Stimulated activated CD8-positive, alpha-beta memory T cell treated with anti-CD3 and anti-CD28 coated beads, Interleukin-4, amount 100 ng/mL, for 48 hours (primary cell): ENCODE measurements at places on chromosomes 4 and X.

- no peak for DNase-seq
Measured at GRCh38 chr4:124703154-124703553, 9.4 kb downstream of the ANKRD50 start.

GRCh38 chr4:1208266-1208961 lies 36.0 kb upstream of the SPON2 start:
- DNase-seq: no peak

DNA sequence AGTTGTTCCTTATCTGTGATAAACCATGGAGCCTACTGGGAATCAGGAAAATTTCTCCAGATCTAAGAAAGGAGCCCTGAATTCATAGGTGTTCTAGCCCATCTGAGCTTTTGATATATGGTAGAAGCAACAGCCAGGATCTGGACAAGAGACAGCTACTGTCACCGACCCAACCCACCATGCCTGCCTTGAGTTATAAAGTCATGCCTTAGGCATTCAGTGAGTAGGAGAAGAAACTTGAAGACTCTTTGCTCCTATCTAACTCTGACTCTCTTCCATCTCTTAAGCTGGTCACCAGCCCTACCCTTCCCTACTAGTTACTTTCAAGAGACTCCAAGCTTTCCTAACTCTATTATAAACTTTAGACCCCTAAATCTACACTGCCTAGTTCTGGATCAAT lies 83.9 kb upstream of the FAM9B start:
- no peak for DNase-seq

DNA sequence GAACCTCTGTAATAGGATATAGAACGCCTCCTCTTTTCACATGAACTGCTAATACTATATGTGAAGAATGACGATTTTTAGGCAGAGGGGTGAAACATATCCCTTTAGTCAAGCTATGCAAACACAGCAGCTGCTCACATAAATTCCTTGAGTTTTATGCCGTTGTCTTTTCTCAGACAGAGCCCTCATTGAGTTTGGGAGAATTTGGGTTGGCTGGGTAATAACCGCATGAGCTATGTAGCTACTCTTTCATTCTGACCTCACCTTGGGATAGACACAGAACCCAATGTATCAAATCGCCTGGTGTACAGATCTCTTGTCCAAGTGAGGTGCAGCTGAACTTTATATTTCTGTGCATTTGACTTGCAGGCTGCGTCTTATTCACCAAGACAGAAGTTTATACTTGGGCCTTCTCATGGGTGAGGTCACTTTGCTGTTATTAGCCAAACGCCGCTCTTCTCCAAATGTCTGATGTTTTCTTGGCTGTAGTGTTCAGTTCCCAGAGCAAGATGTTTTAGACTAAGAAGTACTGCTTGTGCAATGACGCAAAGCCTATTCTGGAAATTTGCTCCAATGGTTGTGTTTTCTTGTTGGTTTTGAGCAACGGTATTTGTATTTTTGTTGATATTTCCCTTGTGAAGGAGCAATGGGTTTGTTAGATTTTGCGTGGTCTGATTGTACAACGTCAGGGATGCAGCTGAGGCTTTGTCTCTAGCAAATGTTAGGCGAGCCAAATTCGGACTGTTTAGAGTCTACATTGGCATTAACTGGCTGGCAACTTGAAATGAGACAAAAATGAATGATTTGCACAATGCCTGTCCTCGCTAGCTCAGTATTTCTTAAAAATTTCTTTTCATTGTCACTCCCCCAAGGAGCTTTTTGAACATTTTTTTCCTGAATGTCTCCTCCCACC lies 11.2 kb upstream of the SPARCL1 start:
- DNase-seq: no peak

GRCh38 chr4:67935888-67936287 lies 27.4 kb downstream of the TMPRSS11A start:
- no peak for DNase-seq
